ENCODE measurements at places on chromosomes 5 and 9.

- no peak for DNase-seq
Measured at GRCh38 chr5:31678180-31678579, 39.2 kb downstream of the PDZD2 start.

GRCh38 chr5:14364576-14365472 is 216.8 kb upstream of the OTULINL start:
- DNase-seq, result no peak

DNA sequence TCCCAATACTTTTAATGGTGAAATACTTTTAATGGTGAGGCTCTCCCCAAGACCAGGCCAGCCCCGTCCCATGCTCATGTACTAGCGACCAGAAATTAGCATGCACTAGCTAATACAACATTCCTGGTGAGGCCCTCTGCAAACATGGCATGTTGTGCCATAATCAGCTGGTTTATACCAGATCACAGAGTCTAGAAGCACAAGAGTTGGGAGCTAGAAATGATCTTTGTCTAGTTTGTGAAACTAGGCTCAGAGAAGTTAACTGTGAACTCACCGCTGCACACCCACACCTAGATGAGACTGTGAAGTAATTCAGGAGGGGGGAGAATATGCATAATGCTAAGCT is 37.4 kb downstream of the MTMR12 start:
- no peak for DNase-seq

- no peak for DNase-seq
Measured at GRCh38 chr9:101693546-101694336, 44.7 kb downstream of the GRIN3A start.

DNA sequence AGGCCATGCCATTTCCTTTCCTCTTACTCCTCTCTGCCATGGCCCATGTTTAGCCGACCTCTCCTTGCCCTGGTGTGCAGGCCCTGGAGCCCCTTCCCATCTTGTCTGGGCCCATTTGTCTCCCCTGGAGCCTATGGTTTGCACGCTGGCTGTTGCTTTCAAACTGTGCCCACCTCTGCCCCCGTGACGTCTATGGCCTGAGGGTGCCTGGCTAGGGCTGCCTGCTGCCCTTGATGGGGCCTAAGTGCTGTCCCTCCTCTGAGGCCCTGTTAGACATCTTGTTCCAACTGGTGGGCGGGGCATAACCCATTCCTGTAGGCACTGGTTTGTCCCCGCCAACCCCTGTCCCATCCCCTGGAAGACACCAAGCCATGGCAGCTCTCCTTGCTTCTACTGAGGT is 22.7 kb upstream of the ENHO start:
- no peak for DNase-seq

- DNase-seq, result no peak
Measured at GRCh38 chr5:2736872-2737271, 14.6 kb downstream of the IRX2 start.

- DNase-seq, result no peak
Measured at GRCh38 chr9:131886826-131887225, 146.9 kb upstream of the RAPGEF1 start.

GRCh38 chr9:26216702-26217101 is 538.5 kb upstream of the TUSC1 start:
- no peak for DNase-seq

- DNase-seq, result no peak
Measured at GRCh38 chr9:87528969-87529368, 31.3 kb downstream of the DAPK1 start.

DNA sequence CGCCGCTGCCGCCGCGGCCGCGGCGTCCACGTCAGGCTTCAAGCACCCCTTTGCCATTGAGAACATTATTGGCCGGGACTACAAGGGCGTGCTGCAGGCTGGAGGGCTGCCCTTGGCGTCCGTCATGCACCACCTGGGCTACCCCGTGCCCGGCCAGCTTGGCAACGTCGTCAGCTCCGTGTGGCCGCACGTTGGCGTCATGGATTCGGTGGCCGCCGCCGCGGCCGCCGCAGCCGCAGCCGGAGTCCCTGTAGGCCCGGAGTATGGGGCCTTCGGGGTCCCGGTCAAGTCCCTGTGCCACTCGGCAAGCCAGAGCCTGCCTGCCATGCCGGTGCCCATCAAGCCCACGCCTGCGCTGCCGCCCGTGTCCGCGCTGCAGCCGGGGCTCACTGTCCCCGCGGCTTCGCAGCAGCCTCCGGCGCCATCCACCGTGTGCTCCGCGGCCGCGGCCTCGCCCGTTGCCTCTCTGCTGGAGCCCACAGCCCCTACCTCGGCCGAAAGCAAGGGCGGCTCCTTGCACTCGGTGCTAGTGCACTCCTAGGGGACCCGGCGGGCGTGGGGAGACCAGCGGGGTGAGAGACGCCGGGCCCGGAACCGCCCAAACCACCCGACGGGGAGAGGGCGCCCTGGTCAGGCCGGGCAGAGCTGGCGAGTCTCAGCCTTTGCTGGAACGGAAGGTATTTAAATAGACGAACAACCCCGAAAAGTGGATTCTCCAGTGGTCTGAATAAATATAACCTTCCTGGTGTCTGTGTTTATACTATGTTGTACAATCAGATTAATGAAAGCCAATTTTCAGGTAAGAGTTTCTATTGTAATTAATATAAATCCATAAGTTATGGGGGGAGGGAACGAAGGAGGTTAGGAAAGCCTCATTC is 1.2 kb downstream of the FOXB2 start:
- no peak for DNase-seq

GRCh38 chr5:123937230-123937629 is 425.3 kb downstream of the CSNK1G3 start:
- DNase-seq, result no peak

GRCh38 chr9:97857606-97858392 is 4.8 kb downstream of the FOXE1 start:
- DNase-seq, result no peak

DNA sequence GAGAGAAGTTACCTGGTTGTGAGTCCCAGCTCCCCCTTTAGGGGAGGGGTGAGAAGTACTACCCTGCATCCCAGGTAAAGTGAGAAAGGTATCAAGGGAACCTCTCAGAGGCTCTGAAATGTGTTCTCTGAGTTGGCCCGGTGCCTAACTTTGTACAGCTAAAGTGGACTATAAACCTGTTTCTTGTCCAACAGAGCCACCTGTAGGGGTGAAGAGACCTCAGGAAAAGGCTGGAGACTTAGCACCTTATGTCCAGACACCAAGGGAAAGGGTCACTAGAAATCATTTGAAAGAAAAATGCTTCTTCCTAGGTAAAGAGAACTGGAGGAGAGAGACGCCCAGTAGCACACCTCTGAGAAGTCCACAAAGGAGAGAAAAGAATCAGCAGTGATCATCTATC is 108.3 kb upstream of the KIF2A start:
- no peak for DNase-seq

DNA sequence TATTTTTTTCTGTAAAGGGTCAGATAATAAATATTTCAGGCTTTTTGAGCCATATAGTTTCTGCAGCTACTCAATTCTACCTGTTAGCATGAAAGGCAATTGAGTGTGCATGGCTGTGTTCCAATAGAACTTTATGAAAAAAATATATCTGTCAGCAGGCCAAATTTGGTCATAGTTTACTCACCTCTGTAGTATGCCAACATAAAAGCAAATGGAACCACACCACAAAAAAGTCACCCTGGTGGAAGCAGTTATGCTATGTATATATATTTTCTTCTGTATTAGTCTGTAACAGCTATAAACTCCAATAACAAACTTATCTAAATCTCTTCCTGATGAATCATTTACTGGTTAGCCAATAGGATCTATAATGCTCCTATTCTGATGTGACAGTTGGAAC is 3.4 kb downstream of the SLC38A9 start:
- no peak for DNase-seq

DNA sequence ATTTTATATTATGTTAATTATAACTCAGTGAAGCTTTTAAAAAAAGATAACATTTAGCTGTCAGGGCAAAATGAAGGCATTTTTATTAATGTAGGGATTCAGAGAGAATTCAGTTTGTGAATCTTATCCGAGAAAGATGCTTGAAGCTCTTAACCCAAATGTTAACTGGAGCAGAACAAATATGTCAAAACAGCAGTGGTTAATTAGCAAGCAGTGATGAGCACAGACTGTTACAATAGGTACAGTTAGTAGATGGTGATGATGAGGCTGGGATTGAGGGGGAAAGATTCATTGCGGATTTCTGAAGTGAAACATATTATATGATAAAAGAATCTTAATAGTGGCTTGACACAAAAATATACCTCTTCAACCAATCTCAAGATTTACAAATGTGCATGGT is 356.7 kb downstream of the DIRAS2 start:
- no peak for DNase-seq

DNA sequence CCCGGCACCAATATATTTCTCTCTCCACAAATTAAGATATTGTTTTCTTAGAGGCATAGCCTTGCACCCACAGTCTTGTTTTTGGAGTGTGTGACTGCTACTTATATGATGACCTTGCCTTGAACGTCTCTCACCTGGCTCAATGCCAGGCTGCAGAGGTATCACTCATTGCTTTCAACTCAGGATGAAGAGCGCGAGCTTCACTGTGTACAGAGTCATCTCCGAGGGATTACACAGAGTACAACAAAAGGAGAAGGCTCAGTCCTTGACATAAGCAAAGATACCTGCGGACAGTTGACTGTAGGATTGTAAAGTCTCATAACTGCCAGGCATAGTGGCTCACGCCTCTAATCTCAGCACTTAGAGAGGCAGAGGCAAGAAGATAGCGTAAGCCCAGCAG is 53.8 kb downstream of the CD180 start:
- no peak for DNase-seq

DNA sequence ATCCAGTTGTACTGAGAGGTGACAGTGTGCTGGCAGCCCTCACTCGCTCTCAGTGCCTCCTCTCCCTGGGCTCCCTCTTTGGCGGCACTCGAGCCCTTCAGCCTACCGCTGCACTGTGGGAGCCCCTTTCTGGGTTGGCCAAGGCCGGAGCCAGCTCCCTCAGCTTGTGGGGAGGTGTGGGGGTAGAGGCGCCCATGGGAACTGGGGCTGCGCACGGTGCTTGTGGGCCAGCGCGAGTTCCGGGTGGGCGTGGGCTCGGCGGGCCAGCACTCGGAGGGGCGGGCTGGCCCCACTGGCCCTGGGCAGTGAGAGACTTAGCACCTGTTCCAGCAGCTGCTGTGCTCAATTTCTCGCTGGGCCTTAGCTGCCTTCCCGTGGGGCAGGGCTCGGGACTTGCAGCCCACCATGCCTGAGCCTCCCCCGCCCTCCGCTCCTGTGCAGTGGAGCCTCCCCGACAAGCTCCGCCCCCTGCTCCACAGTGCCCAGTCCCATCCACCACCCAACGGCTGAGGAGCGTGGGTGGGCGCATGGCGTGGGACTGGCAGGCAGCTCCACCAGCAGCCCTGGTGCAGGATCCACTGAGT is 342.2 kb upstream of the ZNF608 start:
- DNase-seq, result no peak

GRCh38 chr9:3441197-3441816 is 84.5 kb downstream of the RFX3 start:
- DNase-seq, result no peak

DNA sequence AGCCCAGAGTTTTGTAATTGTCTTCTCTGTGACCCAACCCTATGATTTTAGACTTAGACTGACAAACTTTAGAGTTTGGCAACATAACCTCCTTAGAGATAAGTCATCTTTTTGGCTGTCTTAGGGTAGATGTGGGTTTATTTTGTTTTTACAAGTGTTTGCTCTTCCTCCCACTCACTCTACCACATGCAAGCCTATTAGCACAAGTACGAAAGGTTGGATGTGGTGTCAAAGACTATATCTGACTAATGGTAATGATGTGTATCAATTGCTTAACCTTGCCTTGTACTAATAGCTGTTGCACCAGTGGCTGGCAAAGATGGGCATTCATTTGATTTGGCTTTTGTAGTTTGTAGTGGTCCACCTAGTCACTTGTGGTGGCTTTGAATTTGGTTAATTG is 46.5 kb downstream of the SLC25A46 start:
- DNase-seq, result no peak

GRCh38 chr5:143657647-143658285 is 154.2 kb upstream of the HMHB1 start:
- DNase-seq, result no peak

DNA sequence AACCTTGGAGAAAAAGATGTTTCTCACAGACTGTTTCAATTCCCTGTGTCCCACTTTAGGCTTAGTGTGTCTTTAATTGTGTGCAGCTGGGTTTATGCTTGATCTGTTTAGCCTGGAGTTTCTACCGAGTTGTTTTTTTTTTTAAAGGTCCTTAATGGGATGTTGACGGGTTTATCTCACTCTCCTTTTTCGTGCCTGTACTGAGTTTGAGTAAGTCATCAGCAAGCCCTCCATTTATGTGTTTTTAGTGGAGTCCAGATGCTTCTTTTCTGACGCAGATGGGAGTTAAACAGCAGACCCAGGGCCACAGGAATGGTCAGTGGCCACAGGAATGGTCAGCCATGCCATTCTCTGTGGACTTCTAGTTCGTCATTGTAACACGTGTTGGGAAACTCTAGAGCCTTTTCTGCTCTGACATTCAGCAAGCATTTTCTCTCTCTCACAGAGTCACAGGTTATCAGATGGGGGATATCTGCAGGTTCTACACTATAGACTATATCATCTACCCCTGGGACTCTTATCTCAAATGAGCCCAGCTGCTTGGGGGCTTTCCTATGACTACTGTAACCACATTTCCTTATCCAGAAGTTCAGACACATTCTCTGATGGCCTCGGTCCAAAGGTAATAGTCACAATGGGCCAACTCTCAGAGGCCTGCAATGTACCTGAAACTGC is 190.5 kb downstream of the TTLL11 start:
- DNase-seq, result no peak

DNA sequence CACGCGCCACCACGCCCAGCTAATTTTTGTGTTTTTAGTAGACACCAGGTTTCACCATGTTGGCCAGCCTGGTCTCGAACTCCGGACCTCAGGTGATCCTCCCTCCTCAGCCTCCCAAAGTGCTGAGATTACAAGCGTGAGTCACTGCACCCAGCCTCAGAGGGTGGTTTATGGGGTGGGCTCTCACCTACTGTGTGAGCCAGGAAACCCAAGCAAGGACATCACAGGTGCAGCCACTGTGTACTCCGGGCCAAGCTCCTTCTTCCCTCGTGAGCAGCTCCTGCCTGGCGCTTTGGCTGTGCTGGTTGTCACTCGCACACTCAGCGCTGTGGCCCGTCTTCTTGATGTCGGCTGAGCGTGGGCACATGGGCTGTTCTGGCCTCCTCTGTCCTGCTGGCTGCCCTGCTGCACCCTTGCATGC is 70.1 kb downstream of the WNK2 start:
- DNase-seq, result no peak

GRCh38 chr9:34124099-34124498 is 2.4 kb downstream of the DCAF12 start:
- no peak for DNase-seq

DNA sequence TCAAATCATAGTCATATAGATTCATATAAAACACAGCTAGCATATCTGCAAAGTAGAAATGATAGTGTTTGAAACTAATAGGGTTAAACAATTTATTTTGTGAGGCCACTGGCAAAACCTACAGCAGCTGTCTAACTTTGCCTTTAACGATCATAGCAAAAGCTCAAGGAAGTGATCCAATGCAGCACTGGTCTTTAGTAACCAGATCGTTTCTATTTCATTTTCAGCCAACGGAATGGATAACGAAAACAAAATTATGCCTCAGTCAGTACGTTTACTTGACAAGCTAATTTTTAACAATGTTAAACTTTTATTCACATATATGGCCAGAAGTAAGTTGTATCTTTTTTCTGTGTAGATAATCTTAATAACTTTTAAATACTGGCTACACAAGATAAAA is 17.7 kb downstream of the MLLT3 start:
- DNase-seq, result no peak
